ENCODE measurements at places on chromosomes 11 and 22. TPM values are rescaled to one million over a fixed set of nuclear protein-coding genes. Genes with fewer than 3 reads are reported as not detected.

GRCh38 chr11:100297516-100297915 lies 389.6 kb upstream of the ARHGAP42 start:
- DNase-seq: no peak

DNA sequence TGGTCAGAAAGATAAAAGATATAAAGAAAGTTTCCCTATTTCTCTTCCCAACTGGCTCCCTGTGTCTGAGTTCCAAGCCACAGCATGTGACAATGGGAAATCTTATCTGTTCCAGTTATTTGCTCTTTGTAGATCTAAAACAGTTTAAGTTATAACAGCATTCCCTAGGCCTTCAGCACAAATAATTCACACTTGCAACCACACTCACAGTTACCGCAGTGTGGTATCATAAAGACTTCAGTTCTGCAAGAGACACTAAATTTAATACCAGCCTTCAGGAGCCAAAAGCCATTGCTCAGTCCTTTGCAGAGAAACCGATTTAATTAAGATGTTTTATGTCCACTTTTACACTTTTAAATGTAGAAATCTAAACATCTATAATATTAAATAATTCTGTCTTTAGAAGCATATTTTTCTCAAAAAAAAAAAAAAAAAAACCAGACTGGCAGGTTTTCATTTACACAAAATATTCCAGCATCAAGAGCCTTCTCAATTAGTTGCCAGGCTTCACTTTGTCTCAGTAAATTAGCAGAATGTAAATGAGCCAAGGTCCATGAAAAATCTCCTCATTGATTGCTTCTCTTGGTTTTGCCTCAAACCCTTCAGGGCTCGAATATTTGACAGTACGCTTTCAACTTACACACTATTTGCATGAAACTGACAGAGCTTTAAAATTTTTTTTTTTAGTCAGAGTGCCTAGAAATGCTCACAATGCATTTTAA lies 300.0 kb upstream of the DDI1 start:
- no peak for DNase-seq

- no peak for DNase-seq
Measured at GRCh38 chr11:42806191-42806590, 505.6 kb upstream of the API5 start.

The SAA4 gene
- not detected for polyA plus RNA-seq

GRCh38 chr11:61486779-61487178 lies 21.8 kb upstream of the LRRC10B start:
- DNase-seq: no peak

The CSRP3 gene
- polyA plus RNA-seq: not detected

- no peak for DNase-seq
Measured at GRCh38 chr22:24434471-24435322, 7.3 kb downstream of the ADORA2A start.

GRCh38 chr11:104206936-104207335 lies 43.0 kb upstream of the PDGFD start:
- DNase-seq: no peak

GRCh38 chr11:46437122-46437689 lies 45.6 kb upstream of the CHRM4 start:
- no peak for DNase-seq

DNA sequence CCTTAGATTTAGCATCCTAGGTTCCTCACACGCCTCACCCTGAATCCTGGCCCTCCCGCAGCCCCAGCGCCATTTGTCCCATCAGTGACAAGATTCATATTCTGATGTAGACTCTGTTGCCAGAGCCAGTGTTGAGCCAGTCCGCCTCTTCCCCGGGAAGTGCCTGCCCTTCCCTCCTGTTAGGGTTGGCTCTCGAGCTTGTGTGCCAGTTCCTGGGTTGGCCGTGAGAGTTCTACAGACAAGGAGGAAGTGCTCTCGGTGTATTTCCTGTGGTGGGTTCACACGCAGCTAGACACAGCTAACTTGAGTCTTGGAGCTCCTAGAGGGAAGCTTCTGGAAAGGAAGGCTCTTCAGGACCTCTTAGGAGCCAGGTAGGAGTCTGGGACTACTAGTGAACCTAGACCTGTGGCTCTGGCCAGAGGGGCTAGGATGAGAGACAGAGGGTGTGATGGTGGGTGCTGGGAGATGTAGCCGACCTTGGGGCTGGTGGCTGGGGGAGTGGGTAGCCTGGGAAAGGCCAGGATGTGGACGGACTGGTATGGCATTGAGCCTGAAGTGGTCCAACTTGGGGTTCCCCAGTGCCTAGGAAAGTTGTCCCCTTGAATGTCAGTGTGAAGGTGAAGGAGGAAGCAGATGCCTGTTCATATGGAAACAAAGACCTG lies at the start of gene IL18BP:
IL18BP (plus strand) TSS at position 261 of the 662 bp plus-strand sequence. CDS start 1,076 bp downstream, outside the sequence.
- no peak for DNase-seq

The LUZP2 gene
- polyA plus RNA-seq: 0.07 TPM

DNA sequence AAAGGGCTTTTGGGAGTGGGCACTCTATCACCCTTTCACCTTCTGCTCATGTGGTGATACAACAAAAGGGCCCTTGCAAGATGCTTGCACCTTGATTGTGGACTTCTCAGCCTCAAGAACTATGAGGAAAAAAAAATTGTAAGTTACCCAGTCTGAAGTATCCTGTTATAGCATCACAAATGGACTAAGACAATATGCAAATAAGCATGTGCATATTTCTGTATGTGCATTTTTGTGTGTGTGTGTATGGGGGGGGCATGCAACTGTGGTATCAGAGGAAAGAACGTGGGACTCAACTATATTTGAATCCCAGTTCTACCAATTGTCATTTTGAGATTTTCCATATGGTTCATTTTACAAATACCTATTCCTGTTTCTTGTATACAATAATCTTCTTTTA lies 10.9 kb downstream of the JRKL start:
- DNase-seq: no peak

- DNase-seq: no peak
Measured at GRCh38 chr11:96949464-96949863, 559.7 kb downstream of the JRKL start.

The CARD16 gene
- 2.6 TPM for polyA plus RNA-seq

DNA sequence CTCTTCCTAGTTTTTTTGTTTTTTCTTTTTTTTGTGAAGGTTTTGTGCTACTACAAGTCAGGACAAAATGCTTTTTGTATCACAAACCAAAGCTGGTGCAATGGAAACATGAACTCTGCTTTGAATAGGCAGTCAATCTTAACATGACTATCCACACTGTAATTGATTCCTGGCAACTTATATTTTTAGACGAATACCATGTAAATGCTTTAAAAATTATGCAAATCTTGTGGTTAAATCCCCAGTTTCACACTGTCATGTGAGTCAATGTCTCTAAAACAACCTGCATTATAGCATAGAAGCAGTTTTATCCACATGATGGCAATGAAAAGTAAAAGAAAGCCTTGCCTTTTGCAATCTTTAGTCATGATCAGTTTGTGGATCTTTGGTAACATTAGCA lies 8.9 kb downstream of the TRPC6 start:
- no peak for DNase-seq

DNA sequence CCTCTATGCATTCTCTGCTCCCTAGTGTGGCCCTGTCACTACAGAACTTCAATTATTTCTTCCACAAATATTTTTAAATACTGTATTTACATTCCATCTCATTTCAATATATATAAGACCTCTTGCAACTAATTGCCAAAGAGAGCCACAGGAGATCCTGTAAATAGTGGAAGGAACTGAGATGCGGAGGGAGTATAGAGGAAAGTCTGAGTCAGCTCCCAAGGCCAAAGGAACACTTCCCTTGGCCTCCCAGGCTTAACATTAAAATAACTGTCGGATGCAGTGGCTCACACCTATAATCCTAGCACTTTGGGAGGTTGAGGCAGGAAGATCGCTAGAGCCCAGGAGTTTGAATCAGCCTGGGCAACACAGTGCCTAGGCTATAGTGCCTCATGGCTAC lies 31.2 kb downstream of the RBFOX2 start:
- no peak for DNase-seq

DNA sequence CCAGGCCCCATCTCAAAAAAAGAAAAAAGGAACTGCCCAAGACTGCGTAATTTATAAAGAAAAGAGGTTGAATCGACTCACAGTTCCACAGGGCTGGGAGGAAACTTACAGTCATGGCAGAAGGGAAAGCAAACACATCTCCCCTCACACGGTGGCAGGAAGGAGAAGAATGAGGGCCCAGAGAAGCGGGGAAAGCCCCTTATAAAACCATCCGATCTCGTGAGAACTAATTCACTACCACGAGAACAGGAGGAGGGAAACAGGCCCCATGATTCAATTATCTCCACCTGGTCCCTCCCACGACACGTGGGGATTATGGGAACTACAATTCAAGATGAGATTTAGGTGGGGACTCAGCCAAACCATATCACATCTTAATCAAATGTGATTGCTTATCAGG lies 82.2 kb downstream of the BUD13 start:
- no peak for DNase-seq

The SERPIND1 gene
- not detected for polyA plus RNA-seq

- DNase-seq: no peak
Measured at GRCh38 chr11:8691601-8692000, 9.0 kb downstream of the RPL27A start.

- no peak for DNase-seq
Measured at GRCh38 chr11:131274233-131274632, 96.2 kb upstream of the NTM start.

DNA sequence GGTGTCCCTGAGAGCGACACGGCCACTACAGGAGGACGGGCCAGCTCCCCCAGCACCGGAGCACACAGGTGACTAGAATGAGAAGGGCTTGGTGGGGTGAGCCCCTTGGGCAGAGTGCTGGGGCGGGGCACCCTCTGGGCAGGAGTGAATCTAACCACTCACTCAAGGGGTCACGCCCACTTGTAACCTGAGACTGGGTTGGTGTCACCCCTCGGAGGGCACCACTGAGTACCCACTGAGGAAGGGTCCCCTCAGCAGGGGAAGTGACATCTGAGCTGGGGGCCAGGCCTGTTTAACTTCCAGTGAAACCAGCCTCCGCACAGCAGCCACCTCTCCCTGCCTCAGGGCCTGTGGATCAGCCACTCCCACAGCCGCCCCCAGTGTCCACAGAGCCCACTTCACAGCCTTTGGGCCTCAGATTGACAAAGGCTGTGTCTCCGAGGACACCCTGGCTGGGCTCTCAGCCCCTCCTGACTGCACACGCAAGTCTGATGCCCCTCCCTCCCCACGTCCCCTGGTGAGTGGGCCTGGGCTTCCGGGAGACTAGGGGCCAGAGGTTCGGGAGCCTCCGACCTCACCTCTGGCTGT lies 5.6 kb downstream of the GATD1 start:
- no peak for DNase-seq

The YPEL4 gene
- polyA plus RNA-seq: 0.26 TPM

The IL10RA gene
- not detected for polyA plus RNA-seq

GRCh38 chr11:9823887-9824385 lies 160.1 kb downstream of the SWAP70 start:
- no peak for DNase-seq

The SYT7 gene
- 0.01 TPM for polyA plus RNA-seq

GRCh38 chr11:117761993-117762392 lies 35.0 kb downstream of the DSCAML1 start:
- no peak for DNase-seq

The C11orf21 gene
- not detected for polyA plus RNA-seq

DNA sequence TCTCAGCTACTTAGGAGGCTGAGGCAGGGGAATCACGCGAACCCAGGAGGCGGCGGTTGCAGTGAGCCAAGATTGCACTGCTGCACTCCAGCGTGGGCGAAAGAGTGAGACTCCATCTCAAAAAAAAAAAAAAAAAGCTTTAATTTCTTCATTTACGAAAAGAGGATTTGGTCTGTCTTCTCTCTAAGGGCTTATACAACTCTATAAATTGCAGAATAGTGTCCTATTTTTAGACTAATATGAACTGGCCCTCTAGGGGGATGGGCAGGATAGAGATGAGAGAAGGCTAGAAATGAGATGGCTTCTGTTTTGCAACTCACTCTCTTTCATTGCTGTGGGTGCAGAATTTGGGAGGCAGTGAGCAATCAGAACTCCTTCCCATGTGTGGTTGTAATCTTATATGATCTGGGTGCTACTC lies 11.3 kb downstream of the MAML2 start:
- DNase-seq: no peak

- no peak for DNase-seq
Measured at GRCh38 chr11:71131861-71132260, 120.5 kb downstream of the SHANK2 start.

GRCh38 chr11:35121326-35121865 lies 17.6 kb upstream of the CD44 start:
- no peak for DNase-seq

DNA sequence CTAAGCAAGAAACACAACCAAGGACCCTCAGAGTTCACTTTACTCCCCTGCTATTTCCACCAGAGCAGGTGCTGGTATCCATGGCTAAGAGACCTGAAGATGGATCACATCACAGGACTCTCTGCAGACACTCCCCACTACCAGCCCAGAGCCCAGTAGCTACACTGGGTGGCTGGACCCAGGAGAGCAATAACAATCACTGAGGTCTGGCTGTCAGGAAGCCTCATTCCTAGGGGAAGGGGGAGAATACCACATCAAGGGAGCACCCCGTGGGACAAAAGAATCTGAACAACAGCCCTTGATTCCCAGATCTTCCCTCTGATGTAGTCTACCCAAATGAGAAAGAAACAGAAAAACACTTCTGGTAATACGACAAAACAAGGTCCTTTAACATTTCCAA lies 9.0 kb upstream of the MMP7 start:
- no peak for DNase-seq

The OOSP4A gene
- not detected for polyA plus RNA-seq

- DNase-seq: no peak
Measured at GRCh38 chr11:29449281-29450074, 567.4 kb downstream of the KCNA4 start.

The IGF2 gene
- polyA plus RNA-seq: 20.4 TPM

- DNase-seq: peak; percentile 77
Measured at GRCh38 chr11:116882386-116882785, 45.0 kb upstream of the APOA1 start.

- no peak for DNase-seq
Measured at GRCh38 chr11:64371201-64371600, 12.2 kb downstream of the RPS6KA4 start.

The ZP1 gene
- 0.67 TPM for polyA plus RNA-seq

GRCh38 chr11:61890529-61891330 lies 615 bp downstream of the FADS3 start:
- DNase-seq: peak; percentile 25

DNA sequence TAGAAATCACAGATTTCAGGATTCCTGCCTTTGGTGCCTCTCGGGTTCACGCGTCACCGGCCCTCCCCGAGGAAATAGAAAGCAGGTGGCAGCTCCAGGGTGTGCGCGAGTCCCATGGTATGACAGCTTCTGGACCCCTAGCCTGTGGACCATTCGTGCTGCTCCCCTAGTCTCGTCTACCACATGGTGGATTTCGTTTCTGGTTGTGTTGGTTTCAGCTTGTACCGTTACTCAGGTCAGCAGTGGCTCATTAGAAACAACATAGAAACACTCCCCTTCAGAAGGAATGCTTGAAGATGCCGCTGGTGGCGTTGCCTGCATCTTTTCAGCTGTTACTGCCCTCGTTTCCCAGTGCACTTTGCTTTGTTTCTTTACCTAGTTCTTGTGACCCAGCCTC lies 700 bp downstream of the TTC17 start:
- DNase-seq: no peak

DNA sequence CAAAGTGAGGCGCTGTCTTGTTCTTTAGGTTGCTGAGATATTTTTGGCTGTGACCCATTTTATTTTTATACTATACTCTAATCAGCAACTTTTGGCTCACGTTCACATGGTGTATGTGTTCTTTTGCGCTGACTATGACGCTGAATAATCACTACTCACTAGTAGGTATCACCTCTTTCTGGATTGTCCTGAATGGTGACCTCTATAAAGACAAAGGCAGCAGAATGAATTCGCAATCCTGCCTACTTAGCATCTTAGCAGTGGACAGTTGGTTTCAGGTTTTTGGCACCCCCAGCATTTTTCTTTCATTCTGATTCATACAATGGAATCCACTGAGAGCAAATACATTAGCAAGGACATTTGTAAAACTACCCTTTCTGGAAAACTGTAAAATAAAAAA lies 351.3 kb downstream of the JRKL start:
- DNase-seq: no peak
